ENCODE measurements at places on chromosomes 1 and 21.

DNA sequence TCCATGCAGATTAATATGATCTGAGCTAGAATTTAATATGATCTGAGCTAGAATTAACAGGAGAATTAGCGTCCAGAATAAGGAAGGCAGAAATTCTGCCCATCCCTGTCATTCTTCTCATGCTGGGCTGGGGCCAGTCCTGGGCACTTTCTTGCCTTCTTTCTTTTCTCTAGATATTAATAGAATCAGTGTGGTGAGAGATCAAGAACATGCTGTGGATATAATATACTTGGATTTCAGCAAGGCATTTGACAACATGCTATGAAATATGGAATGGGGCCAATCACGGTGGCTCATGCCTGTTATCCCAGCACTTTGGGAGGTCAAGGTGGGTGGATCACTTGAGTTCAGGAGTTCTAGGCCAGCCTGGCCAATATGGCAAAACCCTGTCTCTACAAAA is 18.1 kb downstream of the UBIAD1 start:
- DNase-seq, result no peak

- DNase-seq, result no peak
These were observed 812 bp downstream of the FAM110D start for GRCh38 chr1:26159743-26160039.

DNA sequence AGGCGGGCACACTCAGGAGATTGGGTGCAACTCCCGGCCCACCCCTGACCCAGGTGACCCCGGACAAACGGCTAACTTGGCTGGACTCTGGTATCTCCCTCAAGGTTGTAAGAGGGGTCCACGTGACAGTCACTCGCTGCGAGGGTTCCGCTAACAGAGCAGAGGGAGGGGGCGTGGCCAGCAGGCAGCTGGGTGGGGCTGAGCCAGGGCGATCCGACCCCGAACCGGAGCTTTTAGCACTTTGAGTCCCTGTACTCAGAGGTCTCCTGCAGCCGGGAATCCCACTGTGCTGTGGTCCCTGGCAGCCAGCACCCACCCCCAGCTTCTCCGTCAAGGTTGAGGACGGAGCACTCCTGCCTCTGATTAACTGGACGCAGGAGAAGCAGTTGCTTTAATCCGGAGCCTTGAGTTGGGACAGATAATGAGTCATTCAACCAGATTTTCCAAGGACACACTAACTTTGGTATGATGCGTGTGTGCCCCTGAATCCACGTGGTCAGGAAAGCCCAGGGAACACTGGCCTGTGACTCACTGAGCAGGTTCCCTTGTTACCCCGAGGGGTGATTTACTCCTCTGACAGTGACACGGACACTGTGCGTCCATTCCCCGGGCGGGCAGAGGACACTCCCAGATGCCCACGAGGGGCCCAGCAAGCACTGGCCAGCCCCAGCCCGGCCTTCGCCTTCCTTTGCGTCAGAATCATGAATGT is 16.8 kb downstream of the TRPM2 start:
- peak; percentile 37 for DNase-seq

DNA sequence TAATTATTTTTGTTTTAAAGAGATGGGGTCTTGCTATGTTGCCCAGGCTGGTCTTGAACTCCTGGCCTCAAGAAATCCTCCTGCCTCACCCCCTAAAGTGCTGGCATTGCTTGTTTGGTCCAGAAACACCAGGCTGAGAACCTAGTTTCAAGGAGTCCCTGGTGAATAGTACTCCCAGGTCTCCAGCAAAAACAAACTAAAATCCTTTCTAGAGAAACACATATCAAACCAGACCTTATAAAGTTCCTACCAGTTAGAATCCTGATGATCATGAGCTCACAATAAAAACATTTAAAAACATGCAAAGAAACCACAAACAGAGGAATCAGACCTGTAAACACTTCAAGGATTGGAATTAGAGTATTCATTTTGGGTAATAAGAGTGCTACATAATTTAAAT is 34.4 kb upstream of the PADI1 start:
- no peak for DNase-seq

GRCh38 chr1:67590329-67590728 is 94.7 kb upstream of the GADD45A start:
- DNase-seq, result no peak

DNA sequence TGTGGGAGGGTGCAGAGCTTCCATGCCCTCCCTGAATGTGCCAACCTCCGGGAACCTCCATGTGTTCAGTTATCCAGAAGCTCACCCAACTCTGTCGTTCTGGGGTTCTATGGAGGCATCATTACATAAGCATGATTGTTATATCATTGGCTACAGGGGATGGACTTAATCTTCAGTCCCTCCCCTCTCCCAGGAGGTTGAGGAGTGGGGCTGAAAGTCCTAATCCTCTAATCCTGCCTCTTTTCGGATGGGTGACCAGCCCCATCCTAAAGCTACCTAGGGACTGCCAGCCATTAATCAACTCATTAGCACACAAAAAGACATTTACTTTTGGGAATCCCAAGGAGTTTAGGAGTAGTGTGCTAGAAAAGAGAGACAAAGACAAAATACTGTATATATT is 32.0 kb upstream of the PSEN2 start:
- DNase-seq, result no peak

- no peak for DNase-seq
These were observed 173.4 kb upstream of the RUNX1 start for GRCh38 chr21:35222541-35222941.

GRCh38 chr1:51305371-51305823 is 25.0 kb downstream of the TTC39A start:
- DNase-seq, result no peak

DNA sequence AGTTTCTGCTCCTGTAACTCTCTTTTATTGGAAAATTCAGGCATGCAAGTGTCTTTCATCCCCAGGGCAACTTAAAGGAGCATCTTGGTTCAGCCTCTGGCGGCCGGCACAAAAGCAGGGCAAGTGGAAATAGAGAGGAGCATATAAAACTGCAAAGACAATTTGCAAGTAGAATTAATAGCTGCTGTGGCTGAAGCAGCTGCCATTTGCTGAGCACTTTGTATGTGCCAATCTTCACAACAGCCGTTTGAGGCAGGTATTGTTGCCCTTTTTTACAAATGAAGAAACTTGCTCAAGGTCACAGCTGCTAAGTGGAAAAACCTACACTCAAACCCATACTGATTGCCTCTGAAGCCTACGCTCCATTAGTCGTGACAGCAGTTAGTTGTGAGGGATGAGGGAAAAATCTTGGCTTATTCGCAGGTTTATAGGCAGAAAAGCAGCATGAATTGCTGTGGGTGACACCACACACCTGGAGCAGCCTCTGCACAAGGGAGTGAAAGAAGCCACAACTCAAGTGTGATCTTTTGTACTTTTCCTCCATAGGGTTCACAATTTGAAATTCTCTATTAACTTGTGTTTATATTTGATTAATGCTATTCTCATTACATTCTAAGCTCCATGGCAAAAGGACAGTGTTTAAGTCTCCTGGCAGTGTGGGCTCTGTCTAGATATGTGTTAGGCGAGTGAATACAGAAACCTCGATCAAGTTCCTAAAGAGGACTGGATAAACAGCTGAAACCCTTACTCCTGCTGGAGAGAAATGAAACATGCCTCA is 99.0 kb upstream of the BEND5 start:
- no peak for DNase-seq

- no peak for DNase-seq
These were observed 156.7 kb upstream of the NEGR1 start for GRCh38 chr1:72439036-72439435.

DNA sequence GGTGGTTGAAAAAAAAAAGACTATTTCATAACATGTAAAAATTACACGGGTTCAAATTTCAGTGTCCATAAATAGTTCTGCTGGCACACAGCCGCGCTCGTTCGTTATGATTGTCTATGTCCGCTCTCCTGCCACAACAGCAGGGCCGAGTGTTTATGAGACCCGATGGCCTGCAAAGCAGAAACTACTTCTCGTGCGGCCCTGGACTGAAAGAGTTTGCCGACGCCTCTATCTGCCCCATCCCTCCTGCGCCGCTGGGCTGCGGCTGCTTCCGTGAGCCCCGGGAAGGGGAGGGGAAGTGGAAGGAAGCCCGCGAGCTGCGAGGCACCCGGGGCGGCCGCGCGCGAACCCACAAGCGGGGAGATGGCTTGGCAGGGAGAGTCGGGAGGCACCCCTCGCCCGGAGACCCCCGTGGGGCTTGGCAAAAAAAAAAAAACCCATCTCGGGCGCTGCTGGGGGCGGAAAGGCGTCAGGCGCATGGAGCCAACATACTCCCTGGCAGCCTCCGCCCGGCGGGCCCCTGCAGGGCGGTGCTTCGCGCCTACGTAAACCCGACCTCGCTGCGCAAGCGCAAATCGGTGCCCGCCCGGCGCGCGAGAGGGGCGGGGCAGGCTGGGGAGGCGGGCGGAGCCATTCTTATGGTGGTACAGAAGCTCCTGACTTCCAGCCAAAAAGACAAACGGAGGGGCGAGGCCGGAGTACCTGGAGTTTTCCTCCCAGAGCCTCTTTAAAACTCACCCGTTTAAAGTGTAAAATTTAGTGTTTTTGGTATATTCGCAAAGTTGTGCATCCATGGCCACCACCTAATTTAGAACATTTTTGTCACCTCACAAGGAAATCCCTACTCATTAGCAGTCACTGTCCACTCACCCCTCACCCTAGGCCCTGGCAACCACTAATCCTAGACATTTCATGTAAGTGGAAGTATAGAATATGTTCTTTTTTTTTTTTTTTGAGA is 8.3 kb downstream of the SLC27A3 start:
- DNase-seq, result peak; percentile 79

GRCh38 chr1:151334822-151335221 is 7.6 kb upstream of the PI4KB start:
- DNase-seq, result no peak

- no peak for DNase-seq
These were observed 47.8 kb upstream of the NRDC start for GRCh38 chr1:51926171-51926812.

DNA sequence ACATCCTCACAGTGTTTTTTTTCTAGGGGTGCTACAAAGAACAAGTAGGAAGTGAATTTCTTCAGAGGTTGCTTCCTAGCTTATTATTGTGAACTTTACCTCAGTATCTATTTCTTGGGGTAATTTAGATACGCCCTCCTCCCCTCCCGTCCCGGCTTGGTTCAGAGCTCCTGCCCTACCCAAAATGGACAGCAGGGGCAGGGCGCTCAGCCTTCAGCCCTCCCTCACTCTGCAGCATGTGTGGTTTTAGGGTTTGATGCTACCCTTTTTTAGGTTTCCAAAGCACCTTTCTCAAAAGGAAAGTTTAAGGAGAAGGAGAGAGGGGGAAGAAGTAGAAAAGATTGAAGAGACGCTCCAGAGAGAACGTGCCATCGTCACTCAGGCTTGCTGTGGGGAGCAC is 16.9 kb upstream of the POGK start:
- no peak for DNase-seq

DNA sequence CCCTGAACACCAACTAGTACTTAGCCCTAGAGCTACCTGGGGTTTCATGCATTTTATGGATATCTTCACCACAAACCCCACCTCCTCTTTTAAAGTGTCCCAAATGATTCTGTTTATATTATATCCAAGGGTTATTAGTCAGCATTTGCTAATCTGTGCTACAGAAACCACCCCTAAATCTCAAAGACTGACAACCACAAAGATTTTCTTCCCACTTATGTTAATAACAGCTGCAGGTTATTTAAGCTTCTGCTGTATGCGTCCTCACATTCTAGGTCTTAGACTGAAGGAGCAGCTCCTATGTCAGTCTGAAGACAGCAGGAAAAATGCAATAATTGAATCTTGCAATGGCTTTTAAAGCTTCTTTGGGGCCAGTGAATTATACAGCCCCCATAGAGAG is 11.2 kb upstream of the PHC2 start:
- DNase-seq, result no peak

DNA sequence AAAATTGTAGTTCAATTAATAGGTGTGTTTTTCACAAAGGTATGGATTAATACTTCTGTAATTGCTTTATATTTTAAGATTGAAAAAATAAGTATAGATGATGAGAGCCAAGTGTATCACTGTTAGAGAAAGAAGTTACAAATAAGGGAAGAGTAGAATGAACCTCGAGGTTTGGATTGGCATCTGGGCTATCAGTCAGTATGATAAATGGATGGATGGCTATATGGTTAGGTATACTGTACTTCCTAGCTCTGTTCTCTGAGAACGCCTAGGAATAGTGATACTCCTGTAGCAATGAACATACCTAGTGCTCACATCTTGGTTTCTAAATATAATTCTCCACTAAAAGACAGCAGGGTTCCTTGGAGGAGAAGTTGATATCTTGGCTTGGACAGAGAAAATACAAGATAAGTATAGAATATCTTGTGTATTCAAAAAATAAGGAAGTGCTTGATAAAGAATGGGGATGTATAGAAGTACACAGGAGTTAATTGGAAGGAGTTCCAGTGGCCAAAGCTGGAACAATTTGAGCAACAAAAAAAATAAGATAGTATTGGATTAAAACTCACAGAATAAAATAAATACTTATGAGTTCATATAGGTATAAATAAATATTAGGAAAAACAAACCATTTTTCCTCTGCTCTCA is 12.4 kb downstream of the IPO9 start:
- no peak for DNase-seq

DNA sequence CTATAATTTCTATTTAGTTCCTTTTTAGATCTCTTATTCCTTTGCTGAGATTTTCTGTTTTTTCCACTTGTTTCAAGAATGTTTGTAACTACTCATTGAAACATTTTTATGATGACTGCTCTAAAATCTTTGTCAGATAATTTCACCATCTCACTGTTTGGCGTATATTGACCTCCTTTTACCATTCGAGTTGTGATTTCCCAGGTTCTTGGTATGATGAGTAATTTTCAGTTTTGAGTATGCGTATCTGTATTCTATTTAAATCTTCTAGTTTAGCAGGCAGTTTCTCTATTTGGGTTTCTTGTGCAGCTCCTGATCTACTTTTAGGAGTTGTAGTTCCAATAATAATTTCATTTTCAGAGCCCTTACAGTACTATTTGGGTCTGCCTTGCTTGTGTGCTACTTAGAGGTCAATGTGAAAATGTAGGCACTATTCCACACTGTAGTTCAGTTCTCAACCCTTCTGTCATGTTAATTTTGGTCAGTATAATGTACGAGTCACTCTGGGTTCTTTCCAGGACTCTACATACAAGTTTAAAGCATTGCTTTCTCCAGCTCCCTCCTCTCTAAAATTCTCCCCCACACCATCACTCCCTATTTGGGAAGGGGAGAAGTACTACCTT is 115.5 kb downstream of the ACBD6 start:
- no peak for DNase-seq

GRCh38 chr1:61692155-61692800 is 32.7 kb downstream of the TM2D1 start:
- DNase-seq, result no peak

- DNase-seq, result no peak
These were observed 443.7 kb downstream of the PTPRU start for GRCh38 chr1:29679828-29680558.

Data from NCI-H1105 (cell line).